ENCODE measurements at places on chromosomes 1 and 21. TPM values are rescaled to one million over a fixed set of nuclear protein-coding genes. Genes with fewer than 3 reads are reported as not detected.

DNA sequence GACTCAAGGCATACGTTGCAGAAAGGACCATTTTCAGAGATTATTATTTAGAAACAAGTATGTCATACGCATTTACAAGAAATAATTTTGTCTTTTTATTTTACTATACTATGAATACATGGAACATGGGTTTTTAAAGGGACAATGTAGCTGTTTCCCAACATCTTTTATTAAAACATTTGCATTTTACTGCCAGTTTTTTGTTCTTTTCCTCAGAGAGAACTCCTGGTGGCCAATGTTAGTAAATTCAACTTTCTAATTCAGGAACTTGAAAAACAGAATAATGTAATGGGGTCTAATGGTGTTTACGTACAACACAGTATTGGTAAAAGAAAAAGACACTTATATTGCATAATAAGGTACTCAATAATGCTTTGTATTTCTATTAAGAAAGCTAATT lies 14.9 kb downstream of the PRDM2 start:
- DNase-seq, result no peak

- DNase-seq, result no peak
Observed at GRCh38 chr1:86582161-86582560, 35.3 kb downstream of the CLCA4 start.

- no peak for DNase-seq
Observed at GRCh38 chr1:26705788-26706311, 10.0 kb downstream of the ARID1A start.

DNA sequence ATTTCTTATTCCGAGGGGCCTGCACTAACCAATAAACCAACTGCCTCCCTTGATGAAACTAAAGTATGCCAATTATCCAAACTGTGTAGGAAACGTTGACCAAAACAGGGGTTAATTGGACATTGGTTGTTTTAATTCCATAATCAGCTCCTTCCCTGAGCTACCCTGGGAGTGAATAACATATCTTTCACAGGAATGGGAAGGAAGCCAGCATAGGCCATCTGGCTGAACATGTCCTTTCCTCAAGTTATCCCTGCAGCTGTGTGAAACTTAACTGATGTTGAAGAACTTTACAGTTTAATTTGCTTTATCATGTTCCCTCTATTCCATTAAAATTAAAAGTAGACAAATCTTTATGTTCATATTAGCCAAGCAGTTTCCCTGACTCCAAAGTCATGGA lies 75.4 kb downstream of the NRIP1 start:
- DNase-seq, result no peak

Gene CFHR5
- not detected for total RNA-seq

DNA sequence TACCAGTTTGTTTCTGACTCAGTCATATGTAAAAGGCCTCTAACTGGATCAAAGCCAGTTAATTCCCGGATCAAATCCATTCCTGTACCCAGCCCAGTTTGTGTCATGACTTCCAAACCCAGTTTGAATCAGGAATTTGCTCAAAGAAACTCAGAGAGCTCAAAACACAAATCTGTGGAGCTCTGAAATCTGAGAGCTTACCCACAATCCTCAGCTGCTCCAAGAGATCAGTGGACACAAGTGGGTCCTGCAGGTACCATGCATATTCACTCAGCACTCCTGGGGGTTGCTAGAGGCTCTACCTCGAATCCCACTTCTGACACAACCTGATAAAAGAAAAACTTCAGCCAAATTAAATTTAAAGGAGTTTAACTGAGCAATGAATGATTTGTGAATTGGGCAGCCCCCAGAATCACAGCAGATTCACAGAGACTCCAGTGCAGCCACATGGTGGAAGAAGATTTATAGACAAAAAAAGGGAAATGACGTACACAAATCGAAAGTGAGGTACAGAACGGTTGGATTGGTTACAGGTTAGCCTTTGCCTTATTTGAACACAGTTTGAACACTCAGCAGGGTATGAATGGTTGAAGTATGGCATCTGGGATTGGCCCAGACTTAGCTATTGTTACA lies 11.9 kb upstream of the MRPL55 start:
- DNase-seq, result no peak

- peak; percentile 57 for DNase-seq
Observed at GRCh38 chr1:204828352-204828850, 42.3 kb upstream of the NFASC start.

Gene CADM3
- total RNA-seq, result not detected

DNA sequence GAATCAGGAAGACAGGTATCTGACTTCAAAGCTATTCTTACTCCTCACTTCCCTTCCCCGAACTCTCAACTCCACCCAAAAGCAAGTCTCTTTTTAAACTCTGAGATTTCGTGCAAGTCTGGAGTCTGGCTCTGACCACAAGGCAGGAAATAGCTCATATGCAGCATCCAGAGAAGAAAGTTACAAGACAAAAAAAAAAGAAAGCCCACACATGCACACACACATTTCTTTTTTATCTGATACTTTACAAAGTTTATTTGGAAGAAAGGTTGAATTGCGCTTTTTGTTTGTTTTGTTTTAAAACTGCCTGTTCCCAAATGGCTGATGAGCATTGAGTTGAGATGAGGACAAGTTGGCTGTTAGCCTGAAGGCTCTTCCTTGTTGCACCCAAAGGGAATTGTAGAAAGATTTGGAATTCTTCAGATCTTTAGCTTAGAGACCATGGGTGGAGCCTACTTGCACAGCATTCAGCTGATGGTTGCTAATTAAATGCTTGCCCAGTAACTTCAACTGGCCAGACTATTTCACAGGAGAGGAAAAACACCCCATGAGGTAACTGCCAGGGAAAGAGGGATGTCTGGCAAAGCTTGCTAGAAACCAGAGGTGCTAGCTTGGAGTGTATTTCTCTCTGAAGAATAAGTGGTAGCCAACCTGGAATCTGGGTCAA lies 490.3 kb downstream of the TTLL7 start:
- DNase-seq, result peak; percentile 67

DNA sequence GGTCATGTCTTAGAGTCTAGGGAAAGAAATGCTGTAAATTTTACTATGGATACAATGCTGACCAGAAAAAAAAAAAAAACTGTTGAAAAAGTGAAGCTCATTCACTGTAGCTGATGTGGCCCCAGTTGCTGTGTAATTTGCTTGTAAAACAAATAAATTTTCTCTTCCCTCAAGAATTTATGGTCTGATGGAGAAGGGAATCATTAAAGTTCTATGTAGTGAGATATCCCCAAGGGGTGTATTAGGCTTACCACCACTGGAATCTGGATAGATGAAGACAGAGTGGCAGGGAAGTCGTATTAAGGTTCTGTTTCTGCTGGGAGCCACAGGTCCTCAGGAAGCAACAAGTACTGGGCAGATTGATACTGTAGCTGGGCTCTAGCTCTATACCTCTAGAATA lies 860.0 kb downstream of the LTN1 start:
- DNase-seq, result no peak

Gene KRTAP21-2
- total RNA-seq, result not detected

- no peak for DNase-seq
Observed at GRCh38 chr21:21119091-21119490, 120.9 kb downstream of the NCAM2 start.

DNA sequence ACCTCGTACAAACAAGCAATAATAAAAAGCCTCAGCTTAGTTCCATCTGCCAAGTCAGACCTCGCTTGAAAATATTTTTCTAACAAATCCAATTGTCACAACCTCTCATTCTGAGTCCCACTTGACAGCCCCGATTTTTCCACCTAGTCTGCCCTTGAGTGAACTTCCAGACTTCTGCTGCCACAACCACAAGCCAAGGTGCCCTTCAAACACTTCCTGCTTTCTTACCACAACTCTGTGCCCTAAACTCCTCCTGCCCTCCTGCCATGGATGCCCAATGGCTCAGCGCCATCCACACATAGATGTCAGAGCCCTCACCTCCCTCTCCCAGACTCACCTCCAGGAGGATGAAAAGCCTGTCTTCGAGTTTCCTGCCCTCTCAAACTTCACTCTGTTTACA lies 3.9 kb downstream of the TMPRSS2 start:
- no peak for DNase-seq

Gene C8A
- not detected for total RNA-seq

DNA sequence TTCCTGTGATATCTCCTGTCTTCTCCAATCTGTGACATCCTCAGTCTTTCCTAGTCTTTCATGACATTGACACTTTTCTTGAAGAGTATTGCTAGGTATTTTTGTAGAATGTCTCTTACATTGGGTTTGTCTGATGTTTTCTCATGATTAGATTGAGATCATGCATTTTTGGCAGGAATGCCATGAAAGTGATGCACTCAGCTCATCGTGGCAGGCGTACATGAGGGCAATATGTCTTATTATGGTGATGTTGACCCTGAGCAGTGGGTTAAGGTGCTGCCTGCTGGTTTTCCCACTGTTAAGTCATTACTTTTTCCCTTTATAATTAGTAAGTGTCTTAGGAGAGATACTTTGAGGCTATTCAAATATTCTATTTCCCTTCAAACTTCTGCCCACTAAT lies 80.2 kb upstream of the SSX2IP start:
- DNase-seq, result no peak

Gene FNDC10
- 4.4 TPM for total RNA-seq

Gene UBE2U
- total RNA-seq, result not detected

Gene MMEL1
- 0.58 TPM for total RNA-seq

GRCh38 chr1:24325587-24326449 lies 6.7 kb downstream of the GRHL3 start:
- DNase-seq, result no peak

DNA sequence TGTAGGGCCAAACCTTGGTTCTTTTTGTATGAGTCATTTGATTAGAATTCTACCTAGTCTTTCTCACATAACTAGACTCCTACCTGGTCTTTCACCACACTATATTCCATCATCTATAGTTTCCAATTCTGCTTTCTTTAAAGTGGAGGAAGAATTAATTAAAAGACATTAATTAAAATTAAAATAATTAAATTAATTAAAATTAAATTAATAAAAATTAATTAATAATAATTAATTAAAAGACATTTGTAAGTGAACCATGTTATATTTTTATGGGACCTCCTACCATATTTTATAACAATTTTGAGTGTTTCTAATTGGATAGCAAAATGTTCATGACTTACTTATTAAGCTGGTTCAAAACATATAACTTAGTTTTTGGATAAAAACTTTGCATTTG lies 77.4 kb downstream of the CCDC18 start:
- DNase-seq, result no peak

Gene GCSAML
- total RNA-seq, result not detected

- no peak for DNase-seq
Observed at GRCh38 chr21:41536076-41536826, 28.3 kb upstream of the TMPRSS2 start.

DNA sequence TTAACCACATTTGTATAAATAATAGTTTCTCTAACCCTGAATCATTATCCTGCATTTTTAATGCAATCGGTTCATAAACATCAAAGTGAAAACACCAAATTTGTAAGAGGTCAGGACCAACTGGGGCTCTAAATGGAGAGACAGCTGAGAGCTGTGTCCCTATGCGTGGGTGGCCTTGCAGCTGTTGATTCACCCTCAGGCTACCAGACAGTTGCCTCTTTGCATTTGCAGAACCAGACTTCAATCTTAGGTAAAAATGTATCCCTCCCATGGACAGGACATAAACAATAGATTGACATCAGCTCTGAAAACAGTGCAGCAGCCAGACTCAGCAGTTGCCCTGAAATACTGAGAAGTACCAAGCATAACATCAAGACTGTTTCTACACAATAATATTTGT lies 8.8 kb upstream of the TGFB2 start:
- DNase-seq, result no peak

GRCh38 chr1:23793861-23794731 lies 3.2 kb downstream of the LYPLA2 start:
- DNase-seq, result no peak

DNA sequence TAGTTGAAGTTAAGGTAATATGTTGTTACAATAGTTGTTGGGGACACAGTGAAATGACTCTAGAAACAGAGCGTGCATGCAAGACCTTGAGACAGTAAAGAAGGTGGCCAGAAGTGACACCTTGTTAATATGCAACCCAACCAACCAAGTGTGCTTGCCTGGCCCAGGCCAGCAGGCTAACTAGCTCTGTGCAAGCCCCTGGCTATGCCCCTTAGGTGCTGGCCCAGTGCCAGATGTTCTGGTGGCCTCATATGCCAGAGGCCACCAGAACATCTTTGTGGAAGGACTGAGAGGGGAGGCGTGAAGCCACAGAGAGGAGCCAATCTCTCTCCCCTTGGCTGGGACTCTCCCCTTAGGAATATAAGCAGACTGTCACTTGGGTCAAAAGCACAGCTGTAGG lies 111.2 kb upstream of the JUN start:
- no peak for DNase-seq

GRCh38 chr1:178037510-178038253 lies 56.2 kb upstream of the RASAL2 start:
- no peak for DNase-seq

- no peak for DNase-seq
Observed at GRCh38 chr1:195495720-195496635, 1112.3 kb downstream of the KCNT2 start.

GRCh38 chr1:154657556-154657955 lies 49.6 kb upstream of the ADAR start:
- DNase-seq, result no peak

- no peak for DNase-seq
Observed at GRCh38 chr21:45417256-45417950, 12.4 kb downstream of the COL18A1 start.

DNA sequence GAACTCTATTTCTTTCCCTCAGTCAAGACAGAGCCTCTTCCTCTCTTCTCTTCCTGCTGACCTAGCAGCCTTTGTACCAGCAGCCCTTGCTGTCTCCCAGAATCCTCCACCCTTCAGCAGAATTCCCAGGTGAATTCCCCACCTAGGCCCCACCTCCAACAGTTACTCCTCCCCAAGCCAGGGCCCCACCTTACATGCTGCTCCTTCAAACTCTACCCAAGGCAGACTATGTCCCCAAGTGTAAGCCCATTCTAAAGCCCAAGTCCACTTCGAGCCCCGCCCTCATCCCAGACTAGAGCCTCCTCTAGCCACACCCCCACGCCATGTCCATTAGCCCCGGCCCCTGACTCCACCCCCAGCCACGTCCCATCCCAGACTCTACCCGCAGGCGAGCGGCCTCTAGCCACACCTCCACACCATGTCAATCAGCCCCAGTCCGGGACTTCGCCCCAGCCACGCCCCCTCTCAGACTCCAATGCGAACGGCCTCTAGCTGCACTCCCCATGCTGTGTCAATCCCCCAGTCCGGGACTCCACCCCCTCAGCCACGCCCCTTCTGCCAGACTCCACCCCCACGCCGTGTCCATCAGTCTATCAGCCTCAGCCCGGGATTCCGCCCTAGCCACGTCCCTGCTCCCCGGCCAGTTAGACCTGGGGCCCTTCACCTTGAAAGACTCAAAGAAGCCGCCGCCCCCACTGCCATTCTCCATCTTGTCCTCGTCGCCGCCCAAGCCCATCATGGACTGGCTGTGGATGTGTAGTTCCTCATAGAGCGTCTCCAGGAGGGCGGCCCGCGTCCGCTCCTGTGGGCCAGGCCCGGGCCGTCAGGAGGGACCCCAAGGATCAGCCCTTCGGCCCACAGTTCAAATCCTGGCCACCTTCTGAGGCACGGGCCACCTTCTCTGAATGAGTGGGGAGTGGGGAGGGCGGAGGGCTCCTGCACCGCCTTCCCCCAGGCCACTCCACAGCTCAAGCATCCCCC lies 61.3 kb downstream of the RAP1GAP start:
- peak; percentile 73 for DNase-seq

Gene B3GALT2
- total RNA-seq, result 0.99 TPM

GRCh38 chr1:180563026-180563827 lies 4.5 kb downstream of the OVAAL start:
- DNase-seq, result no peak
